ENCODE measurements at places on chromosomes 5 and 9.
A peak's percentile ranks its signal among the peaks of the same experiment; 100 is the strongest.

DNA sequence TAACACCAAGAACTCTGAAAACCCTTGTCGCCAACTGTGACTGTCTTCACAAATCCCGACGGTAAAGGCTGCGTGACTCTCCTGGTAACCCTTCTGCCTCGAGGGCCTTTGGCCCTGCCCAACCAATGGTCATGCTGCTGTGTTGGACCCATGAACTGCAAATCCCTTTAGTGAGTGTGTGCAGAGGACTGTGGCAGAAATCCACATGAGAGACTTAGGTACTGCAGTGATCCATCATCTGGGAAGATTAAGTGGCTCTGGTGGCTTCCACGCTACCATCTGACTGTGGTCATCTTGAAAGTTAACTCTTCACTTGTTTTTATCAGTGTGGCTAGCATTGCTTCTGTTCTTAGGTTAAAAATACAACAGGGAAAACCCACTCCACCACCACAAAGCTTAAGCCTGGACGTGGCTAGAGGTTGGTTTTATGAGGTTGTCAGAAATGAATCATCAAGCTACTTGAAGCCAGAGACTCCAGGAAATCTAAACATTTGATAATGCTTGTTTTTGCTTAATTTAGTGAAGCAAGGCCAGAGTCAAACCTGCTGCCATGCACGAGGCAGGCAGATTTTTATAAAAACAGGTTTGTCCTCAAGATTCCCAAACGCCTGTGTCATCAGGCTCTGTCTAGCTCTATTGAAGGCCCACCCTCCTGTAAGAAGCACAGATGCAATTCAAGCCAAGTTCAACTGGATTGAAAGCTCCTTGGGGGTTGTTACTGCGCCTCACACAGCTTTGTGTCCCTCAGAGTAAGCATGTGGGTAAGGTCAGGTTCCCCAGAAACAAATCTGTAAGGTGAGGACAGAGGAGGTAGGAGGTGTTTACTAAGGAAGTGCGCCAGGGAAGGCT is 52.7 kb upstream of the ERCC6L2 start:
- DNase-seq = no peak

DNA sequence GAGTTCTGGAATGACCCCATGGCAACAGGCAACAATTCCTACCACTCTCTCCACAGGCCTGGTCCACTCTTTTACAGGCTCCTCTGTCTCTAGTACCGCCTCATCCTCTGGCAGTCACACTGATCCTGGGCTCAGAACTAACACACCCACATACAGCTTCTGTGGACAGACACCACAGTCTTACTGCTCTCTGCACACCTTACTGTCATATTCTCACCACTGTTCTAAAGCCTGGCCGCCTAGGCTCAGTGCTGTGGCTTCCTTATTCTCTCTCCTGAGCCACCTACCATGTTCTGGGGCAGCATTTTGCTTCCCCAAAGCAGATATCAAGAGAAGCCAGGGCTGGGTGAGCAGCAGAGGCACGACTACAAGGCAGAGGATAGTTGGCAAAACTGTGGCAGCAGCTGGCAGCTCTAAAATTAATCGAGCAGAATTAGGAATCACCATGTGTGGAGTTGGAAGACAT is 14.8 kb downstream of the REEP5 start:
- no peak for DNase-seq

GRCh38 chr5:78717674-78718584 is 69.4 kb upstream of the LHFPL2 start:
- no peak for DNase-seq

- no peak for DNase-seq
These were observed 141.6 kb downstream of the NR3C1 start for GRCh38 chr5:143261748-143262392.

GRCh38 chr9:109705515-109705914 is 74.5 kb upstream of the PALM2AKAP2 start:
- DNase-seq = no peak

- DNase-seq = peak; percentile 44
These were observed at the start of gene SMIM33 for GRCh38 chr5:139470821-139471300. TSS of gene SMIM33 (plus strand) at chr5:139471004. CDS start at chr5:139471122, 118 bp downstream.

DNA sequence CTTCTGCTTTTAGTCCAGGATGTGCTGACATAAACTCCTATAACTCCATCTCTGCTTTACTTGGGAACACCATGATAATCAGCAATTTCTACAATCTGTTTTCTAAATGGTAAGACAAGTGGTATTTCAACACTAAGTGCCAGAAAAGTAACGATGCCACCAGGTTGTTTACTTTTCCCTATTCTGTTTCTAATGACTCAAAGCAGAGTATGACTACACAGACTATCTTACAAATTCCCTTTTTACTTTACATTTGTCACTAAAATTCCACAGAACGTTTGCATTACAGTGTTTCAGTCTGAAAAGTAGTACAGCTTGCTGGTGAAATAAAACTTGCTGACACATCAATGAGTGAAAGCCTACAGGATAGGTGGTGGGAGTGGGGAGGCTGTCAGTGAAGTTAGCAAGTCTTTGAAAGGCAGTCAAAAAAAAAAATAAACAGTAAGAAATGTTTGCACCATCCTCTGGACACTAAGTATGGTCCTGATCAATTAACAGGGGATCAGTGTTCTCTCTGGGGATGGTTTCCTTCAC is 186.5 kb downstream of the LURAP1L start:
- no peak for DNase-seq

DNA sequence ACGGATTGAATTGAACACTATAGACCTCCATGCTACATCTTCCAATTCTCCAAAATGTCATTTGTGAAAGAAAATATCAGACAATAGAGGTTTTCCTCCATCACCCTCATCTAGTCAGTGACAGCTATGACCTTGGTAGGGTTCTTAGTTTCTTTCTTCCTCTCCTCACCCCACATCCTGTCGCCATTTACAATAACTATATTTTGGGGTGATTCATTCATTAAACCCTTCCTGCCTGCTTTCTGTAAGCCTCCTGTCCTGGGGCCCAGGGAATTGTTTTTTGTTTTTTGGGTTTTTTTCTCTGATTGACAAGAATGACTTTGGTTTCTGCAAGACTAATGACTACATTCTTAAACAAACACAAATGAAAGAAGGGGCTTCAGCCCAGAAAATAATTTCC is 82.6 kb downstream of the PRELID2 start:
- no peak for DNase-seq

GRCh38 chr5:123879071-123879470 is 367.1 kb downstream of the CSNK1G3 start:
- DNase-seq = no peak

DNA sequence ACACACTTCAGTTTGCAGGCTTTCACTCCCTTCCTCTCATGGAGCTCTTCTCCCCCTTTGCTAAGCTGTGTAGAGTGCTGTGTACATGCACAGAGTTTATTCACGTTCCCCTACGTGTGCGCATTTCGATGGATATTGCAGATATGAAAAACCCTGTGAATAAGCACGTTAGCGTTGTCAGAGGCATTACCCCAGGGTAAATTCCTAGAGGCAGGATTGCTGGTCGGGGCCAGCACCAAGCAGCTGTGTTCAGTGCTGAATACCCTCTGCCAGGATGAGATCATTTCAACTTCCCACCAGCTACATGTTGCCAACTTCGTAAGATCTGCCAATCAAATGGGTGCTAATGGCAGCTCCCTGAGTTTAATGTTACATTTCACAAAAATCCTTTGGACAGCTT is 172.3 kb upstream of the PPP1R26 start:
- no peak for DNase-seq

GRCh38 chr9:131333771-131334628 is 44.5 kb downstream of the PLPP7 start:
- DNase-seq = no peak

GRCh38 chr5:91126888-91127287 is 256.2 kb downstream of the ARRDC3 start:
- no peak for DNase-seq

GRCh38 chr9:131971482-131972074 is 108.1 kb downstream of the MED27 start:
- DNase-seq = no peak

- DNase-seq = no peak
These were observed 9.6 kb upstream of the AHRR start for GRCh38 chr5:311963-312362.

- DNase-seq = no peak
These were observed 4.7 kb downstream of the GLIS3 start for GRCh38 chr9:4295160-4295559.

DNA sequence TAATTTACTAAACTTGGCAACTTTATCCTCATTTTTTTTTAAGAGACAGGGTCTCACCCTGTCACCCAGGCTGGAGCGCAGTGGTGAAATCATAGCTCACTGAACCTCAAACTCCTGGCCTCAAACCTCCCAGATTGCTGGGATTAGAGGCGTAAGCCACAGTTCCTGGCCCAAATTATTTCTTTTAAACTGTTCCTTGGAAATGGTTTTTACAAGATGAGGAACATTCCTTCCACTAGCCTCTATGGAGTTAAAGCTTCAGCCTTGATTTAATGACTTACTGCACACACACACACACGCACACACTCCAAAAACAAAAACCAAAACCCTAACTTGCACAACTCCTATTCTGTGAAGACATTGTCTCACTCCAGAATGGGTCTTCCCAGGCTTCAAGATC is 77.2 kb upstream of the TARS1 start:
- DNase-seq = no peak

GRCh38 chr5:573206-573605 is 38.9 kb upstream of the CEP72 start:
- DNase-seq = no peak

DNA sequence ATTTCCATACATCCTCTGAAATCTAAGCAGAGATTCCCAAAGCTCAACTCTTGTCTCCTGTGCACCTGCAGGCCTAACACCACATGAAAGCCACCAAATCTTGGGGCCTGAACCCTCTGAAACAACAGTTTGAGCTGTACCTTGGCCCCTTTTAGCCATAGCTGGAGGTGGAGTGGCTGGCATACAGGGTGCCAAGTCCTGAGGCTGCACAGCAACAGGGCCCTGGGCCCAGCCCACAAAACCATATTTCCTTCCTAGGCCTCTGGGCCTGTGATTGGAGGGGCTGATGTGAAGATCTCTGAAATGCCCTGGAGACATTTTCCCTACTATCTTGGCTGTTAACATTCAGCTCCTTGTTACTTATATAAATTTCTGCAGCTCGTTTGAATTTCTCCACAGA is 26.5 kb downstream of the DOCK2 start:
- DNase-seq = no peak

GRCh38 chr9:131739133-131739958 is 530 bp downstream of the RAPGEF1 start:
- peak; percentile 36 for DNase-seq

GRCh38 chr5:61783481-61783880 is 451.4 kb downstream of the ZSWIM6 start:
- DNase-seq = no peak

DNA sequence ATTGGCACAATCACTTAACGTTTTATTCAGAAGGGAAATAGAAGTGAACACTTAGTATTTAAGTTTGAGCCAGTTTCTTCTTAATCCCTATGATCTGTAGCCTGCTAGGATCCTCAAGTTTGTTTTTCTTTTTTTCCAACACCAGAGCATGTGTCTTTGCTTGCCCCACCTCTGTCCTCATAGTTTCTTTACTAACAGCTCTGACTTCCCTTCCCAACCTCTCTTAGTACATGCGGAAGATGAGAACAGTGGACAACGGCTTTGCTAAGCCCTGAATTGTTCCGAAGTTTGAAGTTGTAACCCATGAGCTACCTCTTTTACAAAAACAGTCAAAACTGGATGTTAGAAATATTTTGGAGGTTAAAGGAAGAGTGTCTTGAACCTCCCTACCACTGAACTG is 61.7 kb upstream of the TAF11L2 start:
- no peak for DNase-seq

- no peak for DNase-seq
These were observed 19.1 kb upstream of the FOXB2 start for GRCh38 chr9:77000330-77000729.

DNA sequence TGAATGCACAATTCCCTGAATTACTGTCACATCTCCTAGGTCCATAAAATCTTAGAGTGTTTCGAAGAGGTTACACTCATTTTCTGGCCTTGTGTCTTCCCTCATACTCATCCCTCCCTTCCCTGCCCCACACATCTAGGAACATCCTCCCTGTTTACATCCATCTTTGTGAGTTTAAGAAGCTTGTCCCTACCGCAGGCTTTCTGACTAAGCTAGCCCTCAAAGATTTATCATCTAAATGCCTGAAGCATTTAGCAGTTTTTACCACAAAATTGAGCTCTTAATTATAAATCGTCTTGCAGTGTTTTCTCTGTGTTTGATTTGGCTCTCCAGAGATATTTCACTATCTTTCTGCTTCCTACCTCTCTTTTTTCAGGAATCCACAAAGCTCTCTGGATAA is 374.8 kb downstream of the KIAA0825 start:
- no peak for DNase-seq

- DNase-seq = no peak
These were observed 42.2 kb downstream of the ERP44 start for GRCh38 chr9:100056561-100056960.

DNA sequence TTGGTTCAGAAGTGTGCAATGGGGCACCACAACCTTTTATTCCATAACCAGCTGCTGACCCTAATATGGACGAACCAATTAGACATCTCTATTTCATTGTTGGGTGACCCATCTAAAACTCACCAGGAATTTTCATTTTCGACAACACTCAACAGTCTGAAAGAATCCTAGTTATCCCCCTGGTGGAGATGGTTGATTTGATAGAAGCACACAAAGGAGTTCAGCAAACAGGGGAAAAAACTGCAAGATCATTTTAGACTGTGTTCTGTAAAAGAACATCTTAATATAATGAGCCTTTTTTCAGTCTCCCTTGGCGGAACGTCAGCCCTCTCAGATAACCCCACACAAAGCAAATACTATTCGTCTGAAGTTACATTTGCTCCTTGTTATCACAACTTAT is 367.4 kb downstream of the KIAA0825 start:
- DNase-seq = no peak

GRCh38 chr9:109974918-109975276 is 194.9 kb downstream of the PALM2AKAP2 start:
- no peak for DNase-seq

GRCh38 chr9:132237481-132237880 is 75.6 kb downstream of the NTNG2 start:
- no peak for DNase-seq

GRCh38 chr5:134113902-134114875 is at the start of gene TCF7:
TSS of gene TCF7 (plus strand) at chr5:134114681. CDS start at chr5:134114907, 226 bp downstream.
- peak; percentile 73 for DNase-seq
